Stimulated activated CD8-positive, alpha-beta memory T cell treated with anti-CD3 and anti-CD28 coated beads, Interleukin-4, amount 100 ng/mL, for 24 hours (primary cell): ENCODE measurements at places on chromosomes 6 and 20.

DNA sequence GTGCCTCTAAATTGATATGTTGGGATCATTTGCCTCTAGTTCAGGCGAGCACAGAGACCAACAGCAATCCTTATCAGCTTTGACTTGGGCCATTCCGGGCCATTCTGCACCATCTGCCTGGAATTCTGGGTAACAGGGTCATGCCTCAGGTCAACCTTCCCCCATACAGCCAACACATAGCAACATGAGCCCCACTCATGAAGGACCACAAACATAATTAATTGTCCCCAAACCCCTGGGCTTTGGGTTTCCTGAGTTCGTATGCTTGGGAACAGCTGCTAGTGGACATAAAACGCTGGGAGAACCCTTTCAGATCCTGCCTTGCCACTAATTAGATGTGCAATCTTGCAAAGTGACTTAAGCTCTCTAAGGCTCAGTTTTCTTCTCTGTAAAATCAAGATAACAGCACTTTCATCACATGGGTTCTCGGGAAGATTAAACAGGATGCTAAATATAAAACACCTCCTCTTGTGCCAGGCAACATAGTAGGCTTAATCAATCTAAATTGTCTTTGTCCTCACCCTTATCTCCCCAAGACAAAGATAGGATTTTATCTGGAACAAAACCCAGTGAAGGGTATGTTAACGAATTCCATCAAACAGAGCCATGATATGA is 426.5 kb downstream of the CD83 start:
- no peak for DNase-seq

- DNase-seq, result no peak
These were observed 83.8 kb upstream of the FOXQ1 start for GRCh38 chr6:1227935-1228753.

DNA sequence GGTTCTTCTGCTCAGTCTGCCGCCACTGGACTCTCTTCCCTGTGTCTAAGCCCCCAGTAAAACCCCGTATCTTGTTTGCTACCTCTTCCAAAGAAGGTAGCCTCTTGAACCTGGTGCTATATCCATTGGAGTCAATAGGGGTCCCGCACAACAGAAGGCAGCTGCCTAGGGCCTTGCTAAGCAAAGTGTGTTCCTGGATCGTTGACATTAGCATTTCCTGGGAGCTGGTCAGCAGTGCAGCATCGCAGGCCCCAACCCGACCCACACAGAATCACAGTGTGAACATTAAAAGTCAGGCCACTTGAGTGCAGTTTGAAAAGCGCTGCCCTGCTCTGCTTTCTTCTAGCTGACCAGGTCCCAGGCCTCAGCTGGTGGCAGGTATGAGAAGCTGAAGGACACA is 2.9 kb downstream of the ADA start:
- DNase-seq, result no peak

DNA sequence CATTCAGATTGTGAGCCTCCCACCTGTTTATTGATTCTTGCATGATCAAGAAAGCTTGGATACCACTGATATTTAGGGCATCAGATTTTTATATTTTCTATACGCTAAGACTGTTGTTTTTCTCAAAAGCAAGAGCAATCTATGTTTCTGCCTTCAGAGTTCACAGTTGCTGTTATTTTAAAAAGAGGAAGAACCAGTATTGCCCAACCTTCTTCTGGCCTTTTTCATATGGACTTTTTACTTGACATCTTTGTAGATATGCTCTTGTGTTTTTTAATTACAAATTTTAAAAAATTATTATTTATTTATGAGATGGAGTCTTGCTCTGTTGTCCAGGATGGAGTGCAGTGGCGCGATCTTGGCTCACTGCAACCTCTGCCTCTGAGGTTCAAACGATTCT is 28.9 kb downstream of the SLC17A5 start:
- DNase-seq, result no peak

GRCh38 chr6:113466526-113466925 is 390.6 kb upstream of the MARCKS start:
- DNase-seq, result no peak

- no peak for DNase-seq
These were observed 155.2 kb upstream of the VGLL2 start for GRCh38 chr6:117110146-117110545.

- no peak for DNase-seq
These were observed 43.6 kb upstream of the NKX2-2 start for GRCh38 chr20:21557241-21558020.

- no peak for DNase-seq
These were observed 98.8 kb upstream of the HDGFL1 start for GRCh38 chr6:22470454-22471131.
